M059J (cell line): ENCODE measurements at places on chromosomes 6 and 20.

GRCh38 chr6:28203201-28203600 lies 21.9 kb upstream of the ZSCAN9 start:
- no peak for DNase-seq

- no peak for DNase-seq
Observed at GRCh38 chr6:162088091-162088490, 639.5 kb downstream of the PRKN start.

DNA sequence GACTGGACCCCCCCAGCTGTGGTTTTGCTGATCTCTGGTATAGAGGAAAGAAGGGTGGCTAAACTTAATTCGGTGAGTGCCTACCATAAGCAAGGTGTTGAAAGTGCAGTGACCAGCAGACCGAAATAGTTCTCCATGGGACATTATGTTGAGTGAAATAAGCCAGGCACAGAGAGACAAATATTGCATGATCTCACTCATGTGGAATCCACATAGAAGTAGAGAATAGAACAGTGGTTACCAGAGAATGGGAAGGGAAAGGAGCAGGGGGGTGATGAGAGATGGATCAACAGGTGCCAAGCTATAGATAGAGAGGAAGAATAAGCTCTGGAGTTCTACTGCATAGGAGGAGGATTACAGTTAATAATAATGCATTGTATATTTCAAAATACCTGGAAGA lies 9.7 kb upstream of the GCNT2 start:
- DNase-seq, result peak; percentile 64

DNA sequence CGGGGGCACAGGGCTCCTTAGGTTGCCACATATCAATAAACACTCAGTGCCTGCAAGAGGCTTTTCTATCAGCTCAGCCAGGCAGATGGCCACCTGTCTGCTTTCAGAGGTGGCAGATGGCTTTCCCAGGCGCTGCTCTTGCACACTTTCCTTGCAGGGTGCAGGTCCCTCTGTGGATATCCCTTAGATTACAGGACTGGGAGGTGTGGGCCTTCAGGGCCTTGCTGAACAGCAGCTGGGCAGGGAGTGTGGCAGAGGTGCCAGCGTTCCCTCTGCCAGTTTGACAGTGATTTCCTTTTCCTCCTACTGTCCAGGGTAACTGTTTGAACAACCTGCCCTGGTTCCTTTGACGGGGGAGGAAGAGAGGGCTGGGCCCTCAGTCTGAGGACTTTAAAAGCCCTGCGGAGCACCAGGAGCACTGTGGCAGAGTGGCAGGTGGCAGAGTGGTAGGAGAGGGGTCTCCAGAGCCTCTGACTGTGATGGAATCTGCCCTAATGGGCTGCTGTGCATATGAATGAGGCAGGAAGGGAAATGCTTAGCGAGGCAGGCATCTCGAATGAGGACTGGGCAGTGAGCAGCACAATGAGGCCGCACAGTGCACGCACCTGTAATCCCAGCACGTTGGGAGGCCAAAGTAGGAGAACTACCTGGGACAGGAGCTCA lies 34.2 kb downstream of the ABHD12 start:
- no peak for DNase-seq

DNA sequence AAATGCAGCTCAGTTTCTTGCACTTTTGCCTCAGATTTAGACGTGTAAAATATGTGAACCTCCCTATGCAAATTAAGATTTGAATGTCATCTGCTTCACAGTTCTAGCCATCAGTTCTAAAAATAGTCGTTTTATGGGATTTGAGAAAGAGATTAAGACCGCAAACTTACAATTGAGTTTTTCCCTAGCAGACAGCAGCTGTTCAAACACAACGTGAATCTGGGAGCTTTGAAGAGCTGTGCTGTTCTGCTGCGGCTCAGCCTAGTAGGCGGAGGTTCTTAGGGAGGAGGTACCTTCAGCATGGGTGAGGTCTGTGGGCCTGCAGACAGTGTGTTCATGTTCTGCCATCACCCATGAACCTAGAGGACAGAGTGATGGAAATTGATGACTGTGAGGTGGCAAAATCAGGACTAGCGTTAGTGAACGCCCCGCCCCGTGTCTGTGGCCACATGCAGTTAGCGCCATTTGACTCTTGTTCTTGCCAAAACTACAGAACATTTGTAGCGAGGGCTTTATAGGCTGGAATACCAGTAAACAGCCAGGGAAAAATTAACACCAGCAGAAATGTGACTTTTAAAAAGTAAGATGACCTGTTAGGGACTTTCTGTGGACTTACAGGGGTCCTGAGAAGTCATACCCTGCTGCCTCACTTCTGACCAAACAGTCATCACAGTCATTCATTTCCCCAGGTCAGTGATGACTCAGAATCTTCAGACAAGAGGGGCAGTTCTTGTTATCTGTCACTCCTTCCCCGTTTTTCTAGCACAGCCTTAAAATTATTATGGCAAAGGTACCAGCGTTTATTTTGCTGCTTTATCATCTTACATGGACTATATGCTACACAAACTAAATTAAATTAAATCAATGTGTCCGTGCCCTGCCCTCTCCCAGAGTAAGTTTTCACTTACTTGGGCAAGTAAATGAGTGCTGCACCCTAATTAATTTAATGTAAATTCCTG lies 84.3 kb upstream of the TMEM181 start:
- peak; percentile 73 for DNase-seq

GRCh38 chr6:33247977-33248642 lies 23.6 kb downstream of the VPS52 start:
- peak; percentile 91 for DNase-seq

- peak; percentile 41 for DNase-seq
Observed at GRCh38 chr20:3995749-3996320, 19.5 kb downstream of the RNF24 start.

GRCh38 chr20:3749087-3749688 lies 16.7 kb downstream of the HSPA12B start:
- no peak for DNase-seq

GRCh38 chr6:127967708-127968107 lies 66.8 kb upstream of the THEMIS start:
- DNase-seq, result no peak

DNA sequence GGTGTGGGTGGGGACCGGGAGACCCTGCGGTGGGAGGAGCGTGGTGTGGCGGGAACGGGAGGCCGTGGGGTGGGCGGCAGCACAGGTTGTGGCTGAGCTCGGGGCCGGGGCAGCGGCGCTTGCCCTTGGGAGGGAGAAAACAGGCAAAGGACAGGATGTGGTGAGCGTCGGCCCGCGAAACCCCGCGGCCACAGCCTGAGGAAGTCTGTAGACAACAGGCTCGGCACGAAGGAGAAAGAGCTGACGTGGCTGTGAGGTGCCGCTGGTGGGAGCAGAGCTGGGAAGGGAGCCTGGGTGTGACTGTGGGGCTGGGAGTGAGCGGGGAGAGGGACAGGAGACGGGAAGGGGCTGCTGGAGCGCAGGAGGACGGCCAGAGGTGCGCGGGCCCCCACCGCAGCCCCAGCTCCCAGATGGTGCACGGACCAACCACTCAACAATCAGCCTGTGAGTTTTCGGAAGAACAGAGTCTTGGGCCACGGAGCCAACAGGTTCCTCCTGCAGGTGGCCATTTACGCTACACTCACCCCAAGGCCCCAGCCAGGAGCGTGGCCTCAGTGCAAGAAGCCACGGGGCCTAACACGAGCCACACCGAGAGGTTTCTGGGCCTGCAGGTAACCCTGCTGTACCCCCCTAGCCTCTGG lies 202.8 kb downstream of the DLL1 start:
- DNase-seq, result no peak

DNA sequence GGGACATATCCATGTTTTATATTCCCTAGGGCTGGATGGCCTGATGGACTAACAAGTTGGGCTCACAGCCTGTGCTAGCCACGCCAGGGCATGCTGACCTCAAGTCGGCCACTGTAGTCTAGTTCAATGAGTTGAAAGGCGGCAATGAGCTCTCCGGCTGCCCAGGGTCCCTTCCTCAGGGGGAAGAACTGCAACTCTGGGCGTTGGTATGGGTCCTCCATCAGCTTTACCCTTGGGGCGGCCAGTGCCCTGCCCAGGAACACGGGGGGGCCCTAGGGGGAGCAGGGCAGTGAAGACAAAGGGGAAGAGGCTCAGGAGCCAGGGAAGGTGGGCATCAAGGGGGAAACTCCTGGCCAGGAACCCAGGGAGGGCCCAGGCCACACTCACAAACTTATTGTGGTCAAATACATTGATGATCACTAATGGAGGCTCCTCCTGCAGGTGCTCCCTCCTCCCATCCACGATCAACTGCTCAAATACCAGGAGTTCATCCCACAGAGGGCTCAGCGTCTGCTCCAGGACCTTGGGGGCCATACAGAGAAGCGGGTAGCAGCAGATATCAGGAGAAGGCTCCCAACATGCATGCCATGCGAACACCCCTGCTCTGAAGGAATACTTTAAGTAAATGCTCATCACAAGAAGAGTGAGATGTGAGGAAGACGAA lies 32.8 kb upstream of the SPAG4 start:
- no peak for DNase-seq

- DNase-seq, result no peak
Observed at GRCh38 chr20:24253321-24253720, 216.1 kb upstream of the SYNDIG1 start.

GRCh38 chr6:81797591-81797990 lies 45.1 kb upstream of the TENT5A start:
- no peak for DNase-seq
